ENCODE measurements at places on chromosomes 1 and 21.
A peak's percentile ranks its signal among the peaks of the same experiment; 100 is the strongest.

GRCh38 chr21:19256934-19257660 is 853.5 kb upstream of the TMPRSS15 start:
- no peak for DNase-seq

GRCh38 chr1:168295411-168296114 is 14.9 kb downstream of the TBX19 start:
- DNase-seq, result no peak

GRCh38 chr1:180343921-180344769 is 114.1 kb downstream of the LHX4 start:
- DNase-seq, result peak; percentile 6

DNA sequence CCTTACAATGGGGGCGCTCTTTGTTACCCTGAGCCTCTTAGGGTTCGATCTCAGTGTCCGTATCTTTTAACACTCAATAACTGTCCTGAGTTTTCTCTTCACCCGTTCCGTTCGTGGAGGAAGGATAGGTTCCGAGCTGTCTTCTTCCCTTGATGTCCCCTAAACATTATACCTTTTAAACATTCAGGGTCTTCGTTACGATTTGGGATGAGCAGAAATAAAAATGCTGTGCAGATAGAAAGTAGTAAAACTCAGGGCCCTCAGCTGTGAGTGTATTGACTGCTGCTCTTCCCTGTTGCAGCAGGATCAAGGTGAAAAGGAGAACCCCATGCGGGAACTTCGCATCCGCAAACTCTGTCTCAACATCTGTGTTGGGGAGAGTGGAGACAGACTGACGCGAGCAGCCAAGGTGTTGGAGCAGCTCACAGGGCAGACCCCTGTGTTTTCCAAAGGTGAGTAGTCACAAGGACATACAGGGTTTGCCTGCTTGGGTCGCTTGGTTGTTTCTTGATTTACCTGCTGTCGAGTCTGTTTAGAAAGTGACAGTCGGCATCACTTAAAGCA is 784 bp downstream of the RPL11 start:
- no peak for DNase-seq

- peak; percentile 57 for DNase-seq
These were observed 75.7 kb upstream of the KIF26B start for GRCh38 chr1:245079021-245079609.

- no peak for DNase-seq
These were observed 57.2 kb upstream of the PUM1 start for GRCh38 chr1:31122741-31123140.

DNA sequence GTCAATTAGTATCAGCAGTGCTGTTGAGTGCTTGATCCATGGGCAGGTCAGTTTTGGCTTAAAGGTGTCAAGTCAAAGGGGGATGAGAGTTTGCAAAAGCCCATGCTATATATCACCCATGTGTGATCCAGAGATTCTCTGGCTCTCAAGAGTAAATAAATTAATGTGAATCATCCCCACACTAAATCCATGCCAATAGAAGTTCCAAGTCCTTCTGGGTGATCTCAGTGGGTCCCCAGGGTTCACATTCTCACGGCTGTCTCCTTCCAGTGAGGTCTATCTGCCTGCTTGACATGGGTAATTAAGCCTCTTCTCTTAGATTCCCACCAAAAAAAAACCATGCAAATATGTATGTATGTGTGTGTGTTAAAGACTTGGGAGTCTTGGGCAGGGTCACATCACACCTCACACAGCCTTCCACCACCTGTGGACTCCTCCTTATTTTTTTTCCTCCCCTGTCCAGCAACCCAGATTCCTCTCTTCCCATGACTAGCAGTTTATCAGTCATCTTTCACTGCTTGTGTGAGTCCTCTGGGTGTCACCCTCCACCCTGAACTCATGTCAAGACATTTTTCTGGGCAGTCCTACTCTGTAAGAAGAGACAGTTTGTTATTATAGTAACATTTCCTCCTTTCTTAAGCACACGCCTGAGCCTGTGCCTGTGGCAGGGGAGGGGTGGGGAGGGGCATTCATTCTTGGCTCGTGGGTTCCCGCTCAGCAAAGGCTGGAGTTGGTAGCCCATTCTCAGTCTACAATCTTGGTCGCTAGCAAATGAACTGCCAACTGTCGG is 14.3 kb upstream of the S100A11 start:
- no peak for DNase-seq

DNA sequence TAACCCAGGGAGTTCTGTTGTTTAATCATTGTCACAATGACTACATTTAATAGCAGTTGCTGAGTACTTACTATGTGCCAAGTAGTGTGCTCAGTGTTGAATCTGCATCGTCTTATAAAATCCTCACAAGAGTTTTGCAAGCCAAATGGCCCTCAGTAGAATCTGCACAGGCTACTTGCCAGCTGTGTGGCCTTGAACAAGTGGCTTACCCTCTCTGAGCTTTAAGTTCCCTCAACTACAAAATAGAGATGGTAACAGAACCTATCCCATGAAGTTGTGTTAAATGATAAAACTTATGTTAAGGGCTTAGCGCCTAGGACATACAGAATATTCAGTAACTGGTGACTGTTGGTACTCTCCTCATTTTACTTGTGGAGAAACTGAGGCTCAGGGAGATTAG is 9.1 kb upstream of the SLC30A2 start:
- DNase-seq, result no peak

DNA sequence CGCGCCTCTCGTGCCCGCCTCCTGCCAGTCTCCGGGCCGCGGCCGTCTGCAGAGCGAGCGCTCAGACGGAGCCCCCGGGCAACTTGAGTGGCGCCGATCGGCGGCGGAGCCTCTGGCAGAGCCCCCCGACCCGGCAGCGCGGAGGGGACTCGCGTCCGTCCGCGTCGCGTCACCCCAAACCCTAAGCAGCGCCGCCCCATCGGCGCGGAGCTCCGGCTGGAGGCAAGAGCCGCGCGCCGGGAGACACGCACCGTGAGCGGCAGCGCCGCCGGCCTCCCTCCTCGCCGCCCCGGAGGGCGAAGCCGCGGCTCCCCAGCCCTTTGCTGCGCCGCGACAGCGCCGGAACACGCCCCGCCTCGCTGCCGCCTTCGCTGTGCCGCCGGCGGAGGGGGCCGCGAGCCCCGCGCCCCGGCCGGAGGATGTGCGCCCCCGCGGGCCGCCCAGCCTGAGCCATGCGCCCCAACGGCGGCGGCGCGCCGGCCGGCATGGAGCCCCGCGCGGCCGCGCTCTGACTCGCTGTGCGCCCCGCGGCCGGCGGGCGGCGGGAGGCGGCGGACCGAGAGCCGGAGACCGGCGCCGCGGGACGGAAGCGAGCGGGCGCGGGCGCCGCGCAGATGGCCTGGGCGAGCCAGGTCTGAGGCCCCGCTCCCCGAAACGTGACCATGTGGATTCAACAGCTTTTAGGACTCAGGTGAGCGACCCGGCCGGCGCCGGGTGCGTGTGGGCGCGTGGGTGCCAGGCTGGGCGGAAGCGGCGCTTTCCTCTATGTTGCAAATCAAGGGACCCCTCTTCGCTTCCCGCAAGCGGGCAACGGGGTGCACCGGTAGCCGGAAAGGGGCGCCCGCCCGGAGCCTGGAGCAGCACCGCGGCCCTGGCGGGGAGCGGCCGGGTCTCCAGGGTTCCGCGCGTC is 610 bp downstream of the AJAP1 start:
- DNase-seq, result peak; percentile 4
